Breast epithelium (tissue), 4 donors: ENCODE measurements at places on chromosomes 11 and 22.

DNA sequence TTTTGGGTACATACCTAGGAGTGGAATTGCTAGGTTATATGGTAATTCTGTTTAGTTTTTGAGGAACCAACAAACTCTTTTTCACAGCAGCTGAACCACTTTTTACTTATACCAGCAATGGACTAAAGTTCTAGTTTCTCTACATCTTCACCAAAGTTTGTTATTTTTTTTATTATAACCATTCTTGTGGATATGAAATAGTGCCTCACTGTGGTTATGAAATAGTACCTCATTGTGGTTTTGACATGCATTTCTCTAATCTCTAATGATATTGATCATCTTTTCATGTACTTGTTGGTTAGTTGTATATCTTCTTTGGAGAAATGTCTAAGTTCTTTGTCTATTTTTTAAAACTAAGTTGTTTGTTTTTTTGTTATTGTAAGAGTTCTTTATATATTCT is 27.2 kb downstream of the STIM1 start:
- DNase-seq = no peak

DNA sequence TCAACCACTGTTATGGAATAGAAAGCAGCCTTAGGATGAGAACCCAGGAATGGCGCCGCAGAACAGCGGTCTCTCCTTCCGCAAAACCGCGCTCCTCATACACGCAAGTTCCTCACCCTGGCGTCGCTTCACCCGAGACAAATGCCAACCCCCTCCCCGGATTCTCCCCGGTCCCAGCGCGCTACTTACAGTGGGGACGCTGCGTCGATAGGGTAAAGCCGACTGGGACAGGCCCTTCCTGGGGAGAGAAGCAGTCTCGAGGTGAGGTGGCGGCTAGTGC is 287 bp downstream of the RPS13 start:
- DNase-seq = no peak

- no peak for DNase-seq
These were observed 279.1 kb downstream of the BRD1 start for GRCh38 chr22:49548356-49549202.

GRCh38 chr11:80831374-80831773 is 1390.5 kb upstream of the TENM4 start:
- DNase-seq = no peak

DNA sequence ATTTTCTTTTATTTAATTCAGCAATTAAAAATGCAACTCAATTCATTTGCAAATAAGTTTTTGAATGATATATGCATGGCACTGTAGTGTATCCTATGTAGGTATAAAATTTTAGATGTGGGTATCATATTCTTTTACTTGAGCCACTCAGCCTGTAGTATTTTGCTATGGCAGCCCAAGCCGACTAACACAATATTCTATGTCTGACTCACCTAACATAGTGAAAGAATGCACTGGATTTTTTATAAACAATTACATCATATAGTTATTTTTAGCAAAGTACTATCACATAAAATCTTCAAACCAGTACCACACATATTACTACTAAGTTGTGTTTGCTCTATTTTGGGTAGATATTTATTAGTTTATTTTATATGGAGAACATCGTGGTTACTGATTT is 21.9 kb upstream of the GRIA4 start:
- no peak for DNase-seq

DNA sequence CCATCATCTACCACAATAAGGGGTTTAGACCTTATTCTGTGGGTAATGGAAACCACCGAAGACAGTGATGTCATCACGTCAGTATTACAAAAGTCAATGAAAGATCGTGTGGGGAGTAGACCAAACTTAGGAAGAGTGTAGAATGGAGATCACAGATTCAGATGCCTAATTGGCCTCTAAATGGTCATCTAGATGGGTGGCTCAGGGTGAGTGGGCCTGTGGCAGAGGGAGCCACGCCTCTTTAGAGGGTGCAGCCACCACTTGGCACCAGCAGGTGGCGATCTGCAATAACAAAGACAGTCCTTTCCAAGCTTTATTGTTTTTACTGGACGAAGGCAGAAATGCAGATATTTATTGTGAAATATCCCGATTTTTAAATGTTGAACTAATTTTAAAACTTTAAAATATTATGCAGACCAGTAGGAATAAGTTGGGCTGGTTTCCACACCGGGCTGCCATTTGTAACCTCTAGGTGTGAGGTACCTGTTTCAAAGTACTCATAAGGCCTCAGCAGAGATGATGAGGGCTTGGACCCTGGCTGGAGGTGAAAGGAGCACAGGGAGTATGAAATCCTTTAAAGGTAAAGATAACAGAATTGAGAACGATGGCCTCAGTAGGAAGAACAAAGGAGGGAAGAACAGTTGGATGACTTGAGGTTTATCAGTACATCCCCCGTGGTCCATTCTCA is 222.0 kb downstream of the DBX1 start:
- DNase-seq = no peak

DNA sequence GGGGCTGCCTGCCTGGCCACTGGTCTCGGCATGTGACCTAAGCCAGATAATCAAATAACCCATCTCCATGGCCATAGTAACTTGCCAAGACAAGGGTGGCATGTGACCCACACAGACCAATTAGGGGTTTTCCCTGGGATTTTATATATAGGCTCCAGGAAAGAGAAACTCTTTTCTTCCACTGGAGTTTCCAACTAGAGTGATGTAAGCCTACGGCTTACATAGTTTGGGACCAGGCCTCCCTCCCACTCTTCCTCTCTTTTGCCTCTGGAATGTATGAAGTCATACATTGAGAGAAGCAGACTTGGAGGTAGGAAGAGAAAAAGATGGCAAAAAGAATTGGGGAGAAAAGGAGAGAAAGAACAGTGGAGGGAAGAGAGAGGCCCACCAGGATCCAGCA is 84.6 kb upstream of the LDLRAD3 start:
- DNase-seq = no peak

DNA sequence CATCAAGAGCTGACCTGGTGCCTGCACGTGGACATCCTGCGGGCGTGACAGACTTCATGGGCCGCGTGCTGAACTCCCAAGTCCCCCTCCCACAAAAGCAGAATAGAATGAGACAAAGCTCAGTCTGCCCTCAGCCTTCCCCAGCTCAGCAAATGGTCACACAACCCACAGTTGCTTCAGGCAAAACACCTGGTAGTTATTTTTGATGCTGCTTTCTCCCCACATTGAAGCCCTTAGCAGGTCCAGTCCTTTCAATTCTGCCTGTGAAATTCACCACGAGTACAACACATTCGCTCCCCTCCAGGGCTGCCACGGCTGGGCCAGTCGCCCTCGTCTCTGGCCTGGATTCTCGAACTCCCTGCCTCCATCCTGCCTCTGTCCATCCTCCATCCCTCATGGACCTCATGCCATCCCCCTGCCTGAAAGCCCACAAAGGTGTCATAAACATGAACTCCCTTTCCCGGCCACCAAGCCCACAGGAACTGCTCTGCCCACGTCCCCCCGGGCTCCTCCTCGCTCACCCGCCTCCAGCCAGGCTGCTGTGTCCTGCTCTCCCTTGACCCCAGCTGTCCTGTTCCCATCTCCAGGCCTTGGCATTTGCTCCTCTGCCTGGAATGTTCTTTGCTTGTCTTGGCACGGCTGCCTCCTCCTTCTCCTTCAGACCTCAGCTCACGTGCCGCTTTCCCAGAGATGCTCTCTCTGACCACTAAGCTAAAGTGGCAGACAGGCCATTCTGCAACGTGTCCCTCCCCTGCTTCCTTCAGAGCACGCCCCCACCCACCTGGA is 42.1 kb downstream of the SCUBE1 start:
- no peak for DNase-seq

- DNase-seq = no peak
These were observed 593.5 kb downstream of the TBC1D22A start for GRCh38 chr22:47355776-47356510.

GRCh38 chr11:62577046-62577714 is 3.5 kb upstream of the EEF1G start:
- no peak for DNase-seq

DNA sequence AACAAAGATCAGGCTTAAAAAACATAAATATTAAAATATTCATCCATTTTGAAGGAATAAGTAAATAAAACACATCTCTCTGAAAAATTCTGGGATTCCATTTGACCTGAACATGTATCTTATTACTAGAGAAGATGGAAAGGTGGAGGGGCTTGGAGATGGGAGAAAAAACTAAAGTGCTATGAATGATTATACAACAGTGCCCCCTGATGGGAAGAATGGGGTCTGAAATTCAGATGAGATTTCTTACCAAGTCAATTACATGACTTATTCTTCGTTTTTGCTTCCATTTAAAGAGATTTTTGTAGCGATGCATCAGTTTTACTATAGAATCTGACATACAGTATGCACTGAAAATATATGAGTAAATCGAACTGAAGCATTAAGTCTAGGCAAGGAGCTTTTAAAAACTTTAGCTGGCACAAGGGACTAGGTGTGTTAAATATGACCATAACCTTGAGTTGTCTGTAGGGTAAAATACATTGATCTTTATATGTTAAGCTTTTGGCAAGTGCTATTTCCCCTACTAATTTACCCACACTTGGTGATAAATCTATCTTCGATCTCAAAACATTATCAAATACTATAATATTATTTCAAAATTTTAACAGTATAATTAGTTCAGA is 718.8 kb downstream of the CNTN5 start:
- DNase-seq = no peak

GRCh38 chr11:129251067-129251466 is 58.9 kb upstream of the ARHGAP32 start:
- no peak for DNase-seq

DNA sequence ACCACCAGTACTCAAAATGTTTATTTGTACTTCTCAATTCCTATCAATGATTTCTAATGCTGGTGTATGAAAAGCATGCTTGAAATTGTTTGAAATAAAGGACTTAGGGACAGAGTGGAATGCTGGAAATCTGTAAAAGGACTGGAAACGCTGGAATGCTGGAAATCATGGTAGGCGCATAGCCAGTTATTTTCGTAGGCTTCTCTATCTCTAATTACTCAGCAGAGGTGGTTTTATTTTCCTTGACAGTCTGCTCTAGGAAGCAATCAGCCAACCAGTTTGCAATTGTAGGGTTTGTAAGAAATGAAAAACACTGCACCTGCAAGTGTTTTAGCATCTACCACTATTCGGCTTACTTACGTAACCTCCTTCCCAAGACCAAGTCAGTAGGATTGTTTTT is 788 bp downstream of the LIN7C start:
- no peak for DNase-seq

DNA sequence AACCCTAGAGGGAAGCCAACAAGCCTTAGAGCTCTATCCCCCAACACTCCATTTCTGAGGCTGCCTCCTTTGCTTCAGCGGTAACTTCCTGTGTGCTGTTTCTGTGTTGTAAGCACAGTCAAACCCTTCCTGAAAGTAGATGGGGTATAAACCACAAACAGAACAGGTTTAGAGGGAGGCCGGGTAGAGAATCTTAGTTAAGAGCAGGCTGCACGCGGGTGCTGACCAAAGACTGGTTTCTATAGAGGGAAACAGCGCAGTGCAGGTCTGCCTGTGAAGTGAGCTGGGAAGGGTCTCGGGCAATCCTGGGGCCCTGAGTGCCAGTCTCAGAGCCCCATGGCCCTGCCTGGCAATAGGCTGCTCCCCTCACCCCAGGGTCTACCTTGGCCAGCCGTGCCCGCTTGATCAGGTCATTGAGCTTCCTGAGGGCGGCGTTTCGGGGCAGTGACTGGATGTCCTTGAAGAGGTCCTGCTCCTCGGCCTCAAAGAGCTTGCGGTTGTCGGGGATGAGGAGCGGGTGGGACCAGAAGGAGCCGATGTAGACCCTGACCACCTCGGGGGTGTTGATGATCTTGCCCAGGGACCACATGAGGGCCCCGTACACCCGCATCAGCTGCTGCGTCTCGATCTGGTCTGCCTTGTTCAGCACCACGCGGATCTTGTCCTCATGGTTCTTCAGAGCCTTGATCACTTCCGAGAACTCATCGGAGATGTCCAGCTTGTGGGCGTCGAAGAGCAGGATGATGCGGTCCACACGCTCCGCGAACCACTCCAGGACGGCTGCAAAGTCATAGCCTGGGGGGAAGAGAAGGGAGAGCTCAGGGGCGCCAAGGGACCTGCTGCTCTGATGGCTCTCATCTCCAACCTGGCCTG is 15.3 kb upstream of the CDC42BPG start:
- no peak for DNase-seq

- peak; percentile 45 for DNase-seq
These were observed 499 bp downstream of the ATL3 start for GRCh38 chr11:63670433-63671321.

GRCh38 chr11:35787013-35787504 is 124.5 kb downstream of the TRIM44 start:
- DNase-seq = no peak

DNA sequence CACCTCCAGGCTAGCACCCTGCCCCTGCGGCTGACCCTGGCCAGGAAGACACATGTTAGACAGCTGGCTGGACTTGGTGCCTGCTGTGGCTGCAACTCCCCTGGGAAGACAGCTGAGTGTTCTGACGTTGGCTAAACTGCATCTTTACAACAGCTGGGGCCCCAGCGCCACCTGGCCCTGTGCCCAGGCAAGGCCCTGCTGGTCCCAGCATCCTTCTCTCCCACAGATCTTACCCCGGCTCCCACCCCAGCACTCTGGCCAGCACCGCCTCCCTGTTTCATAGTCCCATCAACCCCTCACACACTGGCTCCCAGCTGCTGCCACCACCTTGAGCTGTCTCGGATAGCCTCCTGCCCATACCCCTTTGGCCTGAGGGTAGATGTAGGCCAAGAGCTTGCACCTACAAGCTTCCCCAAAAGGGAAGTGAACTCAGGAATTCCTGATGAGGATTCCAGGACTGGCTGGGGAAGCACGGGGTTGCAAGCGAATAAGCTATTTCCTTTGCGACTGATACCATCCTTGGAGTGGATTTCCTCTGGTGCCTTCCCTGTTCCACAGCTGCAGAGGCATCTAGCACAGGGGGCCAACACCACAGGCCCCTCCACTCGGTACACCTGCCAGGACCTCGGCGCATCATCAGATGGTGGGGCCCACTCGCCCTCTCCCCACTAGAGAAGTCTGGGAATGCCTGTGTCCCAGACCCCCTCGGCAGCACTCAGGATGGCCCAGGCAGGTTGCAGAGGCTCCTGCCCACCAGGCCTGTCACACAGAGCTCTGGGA is 28.5 kb downstream of the RSPH14 start:
- no peak for DNase-seq

DNA sequence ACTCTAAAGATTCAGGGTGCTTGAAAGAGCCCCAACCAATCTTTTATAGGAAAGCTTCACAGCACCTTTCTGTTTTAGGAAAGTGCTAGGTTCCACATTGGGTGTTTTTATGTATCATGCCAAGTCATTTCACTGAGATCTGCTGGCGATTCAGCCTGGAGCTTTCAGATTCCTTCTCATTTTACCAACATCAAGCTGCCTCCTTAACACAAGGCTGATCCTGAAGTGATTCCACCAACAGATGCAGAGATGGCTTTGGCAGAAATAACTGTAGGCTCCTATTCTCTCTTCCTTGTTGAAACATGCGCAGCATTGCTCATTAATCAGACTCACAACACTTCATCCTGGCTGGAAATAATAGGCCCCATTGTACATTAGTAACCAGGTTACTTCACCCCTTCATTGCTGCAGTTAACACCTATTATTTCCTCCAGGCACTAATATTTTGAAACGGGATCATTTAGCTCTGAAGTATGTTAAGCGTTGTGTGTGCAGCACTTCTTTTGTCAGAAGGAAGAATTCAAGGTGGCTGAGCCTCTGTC is 89.0 kb downstream of the OPCML start:
- DNase-seq = no peak
